ENCODE measurements at places on chromosomes 5 and 9.

DNA sequence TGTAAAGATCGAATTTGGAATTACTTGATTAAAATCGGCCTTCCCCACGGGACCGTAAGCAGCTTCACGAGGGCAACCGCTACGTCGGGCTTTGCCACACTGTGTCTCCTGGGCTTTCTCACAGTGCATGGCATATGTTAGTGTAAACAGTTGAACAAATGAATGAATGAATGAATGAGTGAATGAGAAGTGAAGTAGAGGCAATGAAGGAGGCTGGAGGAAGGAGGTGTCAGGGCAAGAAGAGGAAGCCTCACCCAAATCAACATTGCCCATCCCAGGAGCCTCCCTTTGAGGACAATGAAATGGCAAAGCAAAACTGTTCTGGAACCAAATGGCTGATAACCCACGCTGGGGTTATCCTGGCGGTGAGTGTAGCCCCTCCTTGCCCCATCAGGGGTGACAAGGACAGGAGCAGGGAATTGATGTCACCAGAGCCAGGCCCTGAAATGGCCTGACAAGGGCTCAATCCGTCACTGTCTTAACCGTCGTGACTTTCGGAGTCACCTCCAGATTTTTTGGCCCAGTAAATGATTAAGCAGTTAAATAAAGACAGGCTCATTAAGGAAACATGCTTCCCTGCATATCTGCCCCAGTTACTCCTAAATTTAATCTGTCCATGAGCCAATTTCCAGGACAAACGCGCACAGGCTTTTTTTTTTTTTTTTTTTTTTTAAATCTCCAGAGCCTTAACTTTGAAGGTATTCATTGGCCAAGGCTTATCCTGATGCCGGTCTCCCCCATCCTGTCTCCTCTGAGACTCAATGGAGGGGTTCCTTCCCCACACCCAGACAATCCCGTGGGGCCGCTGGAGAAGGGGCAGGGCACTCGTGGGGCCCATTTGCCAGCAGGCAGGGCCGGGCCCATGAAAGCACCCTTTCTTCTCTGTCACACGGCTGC, 88.4 kb upstream of the BOD1 start:
- DNase-seq = no peak

DNA sequence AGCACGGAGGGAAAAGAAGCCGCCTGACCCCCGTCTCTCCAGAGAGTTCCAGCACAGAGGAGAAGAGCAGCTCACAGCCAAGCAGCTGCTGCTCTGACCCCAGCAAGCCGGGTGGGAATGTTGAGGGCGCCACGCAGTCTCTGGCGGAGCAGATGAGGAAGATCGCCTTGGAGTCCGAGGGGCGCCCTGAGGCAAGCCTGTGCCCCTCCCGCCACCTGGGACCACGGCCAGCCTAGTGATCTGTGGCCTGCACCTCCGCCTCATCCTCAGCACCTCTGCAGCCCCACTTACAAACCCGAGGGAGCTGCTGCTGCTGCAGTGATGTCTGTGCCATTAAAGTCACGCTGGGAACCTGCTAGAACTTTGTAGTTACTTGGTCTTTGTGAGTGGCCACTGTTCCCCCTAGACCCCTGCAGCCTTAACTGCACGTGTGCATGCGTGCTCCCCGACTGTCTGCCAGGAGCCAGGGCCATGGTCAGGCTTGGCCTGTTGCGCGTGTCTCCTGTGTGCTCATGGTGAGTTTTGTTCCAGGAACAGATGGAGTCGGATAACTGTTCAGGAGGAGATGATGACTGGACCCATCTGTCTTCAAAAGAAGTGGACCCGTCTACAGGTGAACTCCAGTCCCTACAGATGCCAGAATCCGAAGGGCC, 12.5 kb downstream of the SQSTM1 start:
- no peak for DNase-seq

GRCh38 chr5:60010853-60011252, 117.3 kb upstream of the PDE4D start:
- no peak for DNase-seq

GRCh38 chr9:134912126-134912840, 5.4 kb downstream of the FCN1 start:
- DNase-seq = no peak

DNA sequence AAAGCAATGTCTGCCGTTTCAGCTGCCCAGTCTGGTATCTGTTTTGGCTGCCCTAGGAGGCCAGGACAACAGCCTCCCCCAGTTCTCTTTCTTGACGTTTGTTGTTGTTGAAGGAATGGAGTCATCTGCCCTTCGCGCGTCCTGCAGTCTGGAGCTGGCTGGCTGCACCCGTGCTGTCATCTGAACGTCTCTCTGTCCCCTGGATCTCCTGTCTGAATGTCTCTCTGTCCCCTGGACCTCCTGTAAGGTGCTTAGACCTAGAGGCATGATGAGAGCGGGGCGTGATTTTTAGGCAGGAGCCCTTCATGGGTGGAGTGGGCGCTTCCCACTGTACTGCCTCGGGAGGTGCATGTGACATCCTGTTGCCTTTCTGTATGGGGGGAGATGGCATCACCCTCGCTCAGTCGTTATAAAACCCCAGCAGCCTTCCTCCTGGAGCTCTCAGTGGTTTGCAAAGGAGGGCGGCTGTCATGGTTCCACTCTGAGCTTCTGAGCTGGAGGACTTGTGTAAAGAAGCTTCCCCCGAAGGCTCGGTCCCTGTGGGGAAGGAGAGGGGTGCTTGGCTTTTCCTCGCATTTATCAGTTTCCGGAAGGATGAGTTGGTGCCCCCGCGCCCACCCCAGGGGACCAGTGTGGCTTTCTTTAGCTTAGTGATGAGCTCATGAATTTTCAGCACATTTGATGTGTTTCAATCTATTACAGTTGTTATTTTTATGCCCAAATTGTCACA, 49.8 kb upstream of the OLFM1 start:
- no peak for DNase-seq

- no peak for DNase-seq
Observed at GRCh38 chr5:152094060-152094459, 169.4 kb upstream of the GLRA1 start.

- no peak for DNase-seq
Observed at GRCh38 chr5:179980767-179981166, 73.1 kb upstream of the TBC1D9B start.

- DNase-seq = no peak
Observed at GRCh38 chr5:137281201-137281600, 217.9 kb downstream of the SPOCK1 start.

- no peak for DNase-seq
Observed at GRCh38 chr9:20219437-20219836, 402.9 kb downstream of the MLLT3 start.

DNA sequence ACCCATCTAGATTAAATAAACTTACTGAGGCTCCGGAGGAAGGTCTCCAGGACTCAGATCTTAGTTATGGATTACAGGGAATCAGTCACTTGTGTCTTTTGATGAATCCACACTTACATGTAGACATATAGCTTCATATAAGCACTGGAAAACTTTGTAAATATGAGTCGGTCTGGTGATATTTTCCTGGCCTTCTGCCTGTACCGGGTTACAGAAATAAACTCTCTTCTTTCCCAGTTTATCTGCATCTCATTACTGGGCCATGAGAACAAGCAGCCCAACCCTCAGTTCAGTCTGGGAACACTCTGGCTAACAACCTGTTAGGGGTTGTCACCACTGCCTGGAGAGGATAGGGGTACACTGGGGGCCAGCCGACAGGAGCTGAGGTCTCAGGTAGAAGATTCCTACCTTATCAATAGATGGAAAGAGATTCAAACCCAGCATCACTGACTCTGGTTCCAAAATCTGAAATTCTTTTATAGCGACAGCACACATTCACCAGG, 59.1 kb downstream of the THBS4 start:
- no peak for DNase-seq

- DNase-seq = no peak
Observed at GRCh38 chr9:111632695-111633388, 1.7 kb downstream of the DNAJC25 start.

GRCh38 chr5:149486726-149487635, 64.3 kb downstream of the CSNK1A1 start:
- DNase-seq = no peak

- DNase-seq = no peak
Observed at GRCh38 chr9:133366435-133366834, 9.4 kb downstream of the SURF4 start.

GRCh38 chr5:53350368-53350767, 130.1 kb upstream of the FST start:
- DNase-seq = no peak

DNA sequence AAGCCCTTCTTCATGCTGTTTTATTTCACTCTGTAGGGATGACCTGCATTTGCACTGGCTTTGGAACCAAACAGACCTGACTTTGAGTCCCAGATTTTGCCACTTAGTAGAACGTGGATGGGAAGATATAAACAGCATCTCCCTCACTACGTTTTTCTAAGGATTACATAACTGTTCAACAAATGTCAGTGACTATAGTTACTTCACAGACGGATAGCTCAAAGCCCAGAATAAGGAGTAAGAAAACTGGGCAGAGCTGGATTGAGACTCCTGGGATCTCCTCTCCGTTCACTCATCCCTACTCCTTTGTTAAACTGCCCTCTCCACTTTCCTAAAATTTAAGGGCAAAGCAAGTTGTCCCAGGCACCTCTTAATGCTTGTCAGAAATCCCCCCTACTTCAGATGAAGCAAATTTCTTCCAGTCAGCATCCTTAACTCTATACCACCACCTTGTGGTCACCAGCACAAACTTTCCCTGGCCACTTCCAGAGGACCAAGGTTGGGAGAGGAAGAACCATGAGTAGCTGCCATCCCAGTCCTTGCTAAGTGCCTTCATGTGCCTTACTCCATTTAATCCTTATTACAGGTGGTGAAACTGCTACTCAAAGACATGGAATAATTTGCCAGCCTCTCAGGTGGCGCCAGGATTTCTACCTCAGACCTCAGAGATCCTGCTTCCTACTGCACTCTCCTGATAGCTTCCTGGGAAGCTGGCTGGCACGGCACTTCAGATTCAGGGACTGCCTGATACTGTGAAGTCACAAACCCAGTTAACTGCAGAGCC, 38.4 kb downstream of the EGR1 start:
- DNase-seq = no peak

- no peak for DNase-seq
Observed at GRCh38 chr5:62287237-62287636, 18.8 kb upstream of the KIF2A start.

DNA sequence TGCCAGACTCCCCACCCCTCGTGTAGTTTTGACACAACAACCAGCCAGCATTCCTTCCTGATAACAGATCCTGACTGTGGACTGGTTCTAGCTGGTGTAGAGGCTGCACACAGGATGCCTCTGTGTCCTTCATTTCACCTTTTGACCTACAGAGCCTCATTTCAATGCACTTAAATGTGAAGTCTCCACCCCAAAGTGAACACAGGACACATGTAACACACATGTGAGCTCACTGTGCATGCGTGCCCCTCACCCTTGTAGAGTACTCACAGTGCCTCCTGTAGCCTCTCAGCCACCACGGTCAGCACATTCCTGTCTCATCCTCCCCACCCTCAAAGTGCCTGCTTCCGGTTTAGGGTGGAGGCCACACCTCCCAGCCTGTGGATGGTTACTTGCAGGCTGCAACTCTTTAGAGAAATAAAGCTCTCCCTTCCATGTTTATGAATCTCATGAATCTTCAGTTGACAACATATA, 11.6 kb upstream of the NKD2 start:
- DNase-seq = no peak

DNA sequence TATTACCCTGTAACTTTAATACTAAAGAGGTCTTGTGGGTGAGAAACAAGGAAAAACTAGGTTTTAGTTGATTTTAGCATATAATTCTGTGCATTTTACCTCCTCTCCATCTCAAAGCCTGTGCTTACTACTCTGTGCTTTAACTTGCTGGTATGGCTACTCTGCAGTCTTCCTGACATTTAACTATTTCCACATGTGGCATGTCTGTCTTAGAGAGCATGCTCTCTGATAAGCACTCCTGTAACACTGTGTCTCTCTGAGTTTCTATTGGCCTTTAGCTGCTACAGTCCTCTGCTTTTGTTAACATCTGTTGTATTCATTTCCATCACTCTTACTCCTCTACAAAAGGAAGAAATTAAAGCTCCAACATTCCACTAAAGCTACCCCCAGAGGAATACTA, 418.3 kb downstream of the RAB3C start:
- no peak for DNase-seq

GRCh38 chr5:178080618-178081410, 32.5 kb upstream of the N4BP3 start:
- DNase-seq = no peak

- DNase-seq = no peak
Observed at GRCh38 chr9:78311886-78312524, 15.1 kb downstream of the PSAT1 start.

GRCh38 chr5:81751836-81752643, 1.1 kb upstream of the SSBP2 start:
- no peak for DNase-seq

DNA sequence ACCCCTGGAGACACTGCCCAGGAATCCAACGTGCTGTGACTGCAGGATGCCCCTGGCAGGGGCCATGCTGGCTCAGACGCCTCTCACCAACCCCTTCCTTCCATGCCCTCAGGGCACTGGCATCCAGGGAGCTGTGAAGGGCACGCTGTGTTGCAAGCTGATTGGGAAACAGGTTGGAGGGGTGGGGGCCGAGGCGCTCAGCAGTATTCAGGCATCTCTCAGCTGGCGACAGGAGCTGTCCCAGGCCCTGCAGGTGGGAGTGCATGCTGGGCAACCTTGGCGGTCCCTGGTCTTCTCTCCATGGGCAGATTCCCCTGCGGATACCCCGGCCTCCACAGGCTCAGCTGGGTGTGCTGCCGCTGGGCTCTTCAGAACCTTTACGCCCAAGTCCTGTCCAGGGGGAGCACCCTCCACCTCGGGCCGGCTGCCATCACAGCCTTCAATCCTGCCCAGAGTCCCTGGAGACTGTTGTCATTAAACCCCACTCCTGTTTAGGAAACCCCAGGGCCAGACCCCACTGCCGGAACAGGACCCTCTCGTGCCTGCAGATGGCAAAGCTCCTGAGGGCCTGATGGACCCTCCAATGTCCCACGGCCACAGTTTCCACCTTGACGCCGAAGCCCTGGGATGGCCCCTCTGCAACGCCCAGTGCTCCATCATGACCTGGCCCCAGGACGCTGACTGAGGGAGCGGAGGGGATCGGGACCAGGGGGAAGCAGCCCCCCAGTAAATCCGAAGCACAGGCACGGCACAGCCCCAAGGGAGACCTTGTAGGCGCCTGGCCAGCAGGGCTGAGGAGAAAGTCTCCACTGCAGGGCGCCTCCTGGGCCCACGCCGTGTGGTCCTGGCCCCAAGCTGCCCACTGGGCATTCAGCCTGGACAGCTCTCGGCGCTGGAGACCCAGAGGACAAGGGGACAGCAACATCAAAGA, 9.3 kb downstream of the TPPP start:
- no peak for DNase-seq

DNA sequence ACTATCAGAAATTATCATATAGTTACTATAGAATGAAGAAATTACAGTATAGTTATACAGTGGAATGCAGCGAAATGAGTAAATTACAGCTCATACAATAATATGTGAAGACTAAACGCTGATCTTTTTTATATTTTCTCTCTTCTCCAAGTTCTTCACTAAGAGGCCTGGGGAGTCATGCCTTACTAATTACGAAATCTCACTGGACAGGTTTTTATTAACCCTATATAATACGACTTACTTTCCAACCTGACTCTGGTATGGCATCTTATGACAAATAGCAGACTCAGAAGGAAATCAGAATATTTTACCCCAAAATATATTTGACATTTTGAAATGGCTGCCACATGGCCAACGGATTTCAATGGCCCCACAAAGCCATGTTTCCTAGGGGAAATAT, 9.1 kb downstream of the CARNMT1 start:
- DNase-seq = no peak

Measured in cortex of kidney (tissue), 1 donor.